ENCODE measurements at places on chromosomes 1 and 21. TPM values are rescaled to one million over a fixed set of nuclear protein-coding genes. Genes with fewer than 3 reads are reported as not detected.

Gene IL20
- polyA plus RNA-seq, result not detected

- DNase-seq, result no peak
These were observed 33.4 kb upstream of the SMYD2 start for GRCh38 chr1:214247501-214248041.

DNA sequence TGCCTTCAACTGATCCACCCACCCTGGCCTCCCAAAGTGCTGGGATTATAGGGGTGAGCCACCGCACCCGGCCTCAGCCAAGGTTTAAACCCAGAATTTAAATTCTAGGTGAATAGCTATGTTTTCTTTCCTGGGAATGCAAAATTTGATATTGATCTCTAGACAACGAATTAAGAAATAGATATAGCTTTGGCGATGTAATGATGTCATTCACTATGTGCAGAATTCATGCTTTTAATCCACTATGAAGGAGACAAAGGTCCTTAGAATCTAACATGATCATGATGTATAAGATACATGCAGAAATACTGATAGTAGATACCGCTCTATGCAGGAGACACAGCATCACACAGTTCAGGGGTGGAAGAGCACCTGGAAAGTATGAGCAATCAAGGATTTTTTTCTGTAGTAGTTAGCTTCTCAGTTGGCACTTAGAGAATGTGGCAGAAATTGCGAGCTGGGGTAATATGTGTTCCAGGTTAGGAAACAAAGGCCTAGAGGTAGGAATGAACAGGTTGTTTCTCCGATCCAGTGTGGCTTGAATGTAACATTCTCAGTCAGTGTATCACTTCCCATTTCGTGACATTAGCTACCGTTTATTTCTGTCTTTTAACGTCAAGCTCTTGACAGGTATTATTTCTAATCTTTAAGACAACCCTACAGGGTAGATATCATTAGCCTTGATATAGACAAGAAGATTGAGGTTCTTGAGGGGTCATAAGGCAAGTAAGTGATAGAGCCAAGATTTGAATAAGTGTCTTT, 3.0 kb upstream of the CEP350 start:
- no peak for DNase-seq

DNA sequence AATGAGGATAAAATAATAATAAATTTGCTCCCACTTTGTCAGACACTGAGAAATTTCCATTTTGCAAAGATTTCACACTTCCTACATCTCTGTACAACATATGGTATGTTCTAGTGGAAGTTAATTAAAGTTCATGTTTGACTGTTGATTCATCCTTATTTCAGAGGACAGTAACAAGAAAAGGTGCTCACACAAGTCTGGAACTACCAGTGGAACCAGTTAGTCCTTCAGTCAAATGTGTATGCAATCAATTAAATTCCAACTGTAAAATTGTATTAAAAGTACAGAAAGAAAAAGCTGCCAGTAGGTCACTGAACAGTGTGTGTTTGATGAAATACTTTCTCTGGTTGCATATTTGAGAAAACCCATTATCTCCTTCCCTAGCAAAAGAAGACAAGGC, 496.0 kb upstream of the PKN2 start:
- DNase-seq, result no peak

DNA sequence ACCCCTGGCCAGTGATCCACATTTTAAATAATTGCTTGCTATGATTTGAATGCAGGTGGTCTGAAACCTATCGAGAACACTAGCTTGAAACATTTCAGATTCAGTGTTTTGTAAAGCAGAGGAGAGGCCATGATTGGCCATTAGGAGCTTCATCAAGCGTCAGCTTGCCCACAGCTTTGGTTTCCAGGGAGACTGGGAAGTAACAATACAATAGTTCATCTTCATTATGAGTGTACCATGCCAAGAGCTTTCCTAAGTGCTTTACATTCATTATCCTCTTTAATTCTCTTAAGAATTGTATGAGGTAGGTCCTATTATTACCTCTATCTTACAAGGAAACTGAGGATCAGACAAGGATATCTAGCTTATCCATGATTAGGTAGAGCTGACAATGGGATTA, 27.7 kb upstream of the ATP5PO start:
- DNase-seq, result no peak

All from left kidney (tissue), 8 donors.